ENCODE measurements at places on chromosomes 4 and X.

DNA sequence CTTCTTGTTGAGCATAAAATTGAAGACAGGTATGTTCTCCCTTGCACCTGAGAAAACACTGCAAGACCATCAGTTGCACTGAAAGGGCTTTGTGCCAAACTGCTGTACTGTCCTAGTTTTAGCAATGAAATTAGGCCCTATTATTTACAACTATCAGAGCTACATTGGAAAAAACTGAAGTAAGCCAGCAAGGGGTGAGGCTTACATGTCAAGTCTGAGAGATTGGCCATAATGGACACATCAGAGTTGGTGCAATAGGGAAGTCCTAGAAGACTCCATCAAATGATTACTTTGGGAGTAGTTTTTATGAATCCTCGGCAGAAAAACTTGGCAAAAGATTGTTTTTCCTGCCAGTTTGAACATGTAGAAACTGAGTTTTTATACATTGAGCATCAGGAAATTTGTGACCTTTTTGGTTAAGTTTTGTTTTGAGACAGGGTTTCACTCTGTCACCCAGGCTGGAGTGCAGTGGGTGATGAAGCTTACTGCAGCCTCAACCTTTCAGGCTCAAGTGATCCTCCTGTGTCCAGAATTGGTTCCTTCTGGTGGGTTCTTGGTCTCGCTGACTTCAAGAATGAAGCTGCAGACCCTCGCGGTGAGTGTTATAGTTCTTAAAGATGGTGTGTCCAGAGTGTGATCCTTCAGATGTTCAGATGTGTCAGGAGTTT lies 160.1 kb upstream of the BANK1 start:
- DNase-seq, result no peak

GRCh38 chr4:43341741-43342140 lies 449.2 kb downstream of the GRXCR1 start:
- DNase-seq, result no peak

GRCh38 chr4:168045354-168045753 lies 47.0 kb upstream of the ANXA10 start:
- no peak for DNase-seq

GRCh38 chrX:108641589-108642272 lies 94.6 kb downstream of the IRS4 start:
- no peak for DNase-seq

- no peak for DNase-seq
Measured at GRCh38 chr4:151420250-151420807, 11.4 kb downstream of the FHIP1A start.

- no peak for DNase-seq
Measured at GRCh38 chr4:34492414-34492813, 1751.9 kb downstream of the ARAP2 start.

GRCh38 chrX:55731826-55732225 lies 14.3 kb downstream of the RRAGB start:
- DNase-seq, result no peak

- no peak for DNase-seq
Measured at GRCh38 chr4:130336585-130337217, 1240.7 kb downstream of the C4orf33 start.

- DNase-seq, result peak; percentile 15
Measured at GRCh38 chrX:16633754-16634153, 16.2 kb upstream of the S100G start.

- DNase-seq, result peak; percentile 37
Measured at GRCh38 chrX:33434256-33435092, 223.1 kb upstream of the DMD start.

- DNase-seq, result peak; percentile 70
Measured at GRCh38 chr4:82799006-82799881, 648 bp upstream of the SCD5 start.
